Esophagus muscularis mucosa (tissue), 4 donors: ENCODE measurements at places on chromosomes 2 and 18. TPM values are rescaled to one million over a fixed set of nuclear protein-coding genes. Genes with fewer than 3 reads are reported as not detected.

- no peak for DNase-seq
These were observed 24.8 kb downstream of the DYNC1I2 start for GRCh38 chr2:171712051-171712450.

The VIL1 gene
- not detected for total RNA-seq

The C2orf49 gene
- 16.4 TPM for total RNA-seq

DNA sequence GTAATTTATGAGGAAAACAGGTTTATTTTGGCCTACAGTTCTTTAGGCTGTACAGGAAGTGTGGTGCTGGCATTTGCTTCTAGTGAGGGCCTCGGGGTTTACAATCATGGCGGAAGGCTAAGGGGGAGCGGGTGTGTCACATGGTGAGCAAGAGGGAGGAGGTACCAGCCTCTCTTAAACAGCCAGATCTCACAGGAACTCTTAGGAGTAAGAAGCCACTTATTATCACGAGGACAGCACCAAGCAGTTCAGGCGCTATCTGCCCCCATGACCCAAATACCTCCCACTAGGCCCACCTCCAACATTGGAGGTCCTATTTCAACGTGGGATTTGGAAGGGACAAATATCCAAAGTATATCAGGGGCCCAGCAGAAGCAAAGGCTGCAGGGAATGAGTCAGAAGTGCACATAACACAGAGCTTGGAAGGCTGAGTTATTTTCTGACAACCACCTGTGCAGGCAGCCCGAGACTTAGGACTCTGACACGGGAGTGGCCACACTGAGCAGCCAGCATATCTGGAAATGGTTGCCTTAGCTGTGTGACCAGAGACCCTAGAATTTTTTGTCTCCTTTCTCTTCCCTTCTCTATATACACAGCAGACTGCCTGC lies 170.9 kb downstream of the PRPF40A start:
- no peak for DNase-seq
